GM10248 (cell line): ENCODE measurements at places on chromosomes 5 and 9.

GRCh38 chr9:7782400-7783120, 17.0 kb downstream of the DMAC1 start:
- DNase-seq: no peak

GRCh38 chr9:131693651-131694597, 46.0 kb downstream of the RAPGEF1 start:
- DNase-seq: no peak

GRCh38 chr5:58887721-58888409, 305.0 kb downstream of the RAB3C start:
- no peak for DNase-seq

DNA sequence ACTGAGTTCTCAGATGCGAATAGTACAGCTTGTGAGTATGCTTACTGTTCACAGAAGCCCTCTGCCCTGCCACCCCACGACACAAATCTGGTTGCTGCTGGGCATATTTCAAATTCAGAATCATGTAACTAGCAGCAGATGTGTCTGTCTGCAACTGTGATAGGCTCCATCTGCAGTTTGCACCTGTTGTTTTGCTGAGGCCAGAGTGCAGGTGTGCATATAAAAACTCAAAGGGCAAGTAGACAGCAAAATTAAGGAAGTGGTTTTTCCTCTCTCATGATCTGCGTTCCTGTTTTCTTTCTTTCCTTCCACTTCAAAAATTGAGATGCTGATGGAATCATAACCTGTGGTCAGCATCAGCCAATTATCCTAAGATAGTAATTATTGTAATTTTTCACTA, 1000.5 kb downstream of the PTPRD start:
- no peak for DNase-seq

DNA sequence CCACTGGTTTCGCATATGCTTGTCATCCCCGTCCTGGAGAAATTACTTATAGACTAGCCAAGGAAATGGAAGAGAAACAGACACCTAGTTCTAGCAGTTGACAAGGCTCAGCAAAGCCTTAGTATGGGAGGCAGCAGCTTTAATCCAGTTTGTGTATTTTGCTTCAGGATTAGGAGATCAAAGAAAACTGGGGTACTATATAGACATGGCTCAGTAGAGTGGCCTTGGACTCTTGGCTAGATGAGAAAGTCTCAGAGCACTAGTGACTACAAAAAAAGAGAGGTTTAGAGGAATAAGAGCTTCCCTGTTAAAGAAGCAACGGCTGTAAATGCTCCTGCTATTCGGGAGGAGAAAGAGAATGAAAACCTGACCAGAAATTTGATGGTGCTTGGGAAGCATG, 349.1 kb downstream of the CTNND2 start:
- DNase-seq: no peak

GRCh38 chr5:124906339-124907097, 160.1 kb upstream of the ZNF608 start:
- no peak for DNase-seq

DNA sequence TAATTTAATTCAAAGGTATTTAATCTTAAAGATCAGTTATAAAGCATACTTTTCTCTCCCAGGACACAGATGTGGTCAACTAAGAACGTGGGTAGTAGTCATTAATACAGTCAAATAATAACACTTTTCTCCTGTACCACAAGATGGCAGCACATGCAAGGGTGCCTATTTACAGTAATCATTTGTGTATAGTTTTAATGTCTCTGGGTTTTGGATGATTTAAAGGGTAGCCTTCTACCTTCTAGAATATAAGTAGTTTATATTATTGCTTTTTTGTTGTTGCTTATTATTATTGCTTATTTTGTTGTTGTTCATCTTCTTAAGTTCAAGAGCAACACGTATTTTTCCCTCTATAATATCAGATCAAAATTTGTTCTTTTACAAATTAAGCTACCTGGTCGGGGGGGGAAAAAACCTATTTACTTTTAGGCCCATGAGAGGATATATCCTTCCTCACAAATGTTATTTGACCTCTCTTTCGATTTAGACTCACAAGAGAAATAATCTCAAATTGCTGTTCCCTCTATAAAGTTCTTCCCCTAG, 59.6 kb upstream of the SLC27A6 start:
- DNase-seq: peak; percentile 33

DNA sequence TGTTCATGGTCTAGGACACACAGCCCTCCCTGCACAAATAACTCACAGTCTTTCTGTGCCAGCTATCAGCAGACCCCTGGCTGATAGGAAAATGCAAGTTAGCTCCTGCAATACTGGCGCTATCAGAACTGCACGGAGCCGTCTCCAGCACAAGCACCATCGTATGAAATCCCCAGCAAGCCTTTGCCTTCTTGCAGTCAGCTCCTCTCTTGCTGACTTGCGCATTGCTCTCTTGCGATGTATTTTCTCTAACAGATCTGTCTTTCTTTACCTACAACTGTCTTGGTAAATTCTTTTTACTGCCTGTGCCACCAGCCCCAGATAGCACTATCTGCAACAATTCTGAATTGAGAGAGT, 25.1 kb upstream of the UGCG start:
- no peak for DNase-seq

- no peak for DNase-seq
Measured at GRCh38 chr9:107288701-107289100, 5.6 kb downstream of the RAD23B start.

- no peak for DNase-seq
Measured at GRCh38 chr5:7474821-7475403, 79.0 kb downstream of the ADCY2 start.

DNA sequence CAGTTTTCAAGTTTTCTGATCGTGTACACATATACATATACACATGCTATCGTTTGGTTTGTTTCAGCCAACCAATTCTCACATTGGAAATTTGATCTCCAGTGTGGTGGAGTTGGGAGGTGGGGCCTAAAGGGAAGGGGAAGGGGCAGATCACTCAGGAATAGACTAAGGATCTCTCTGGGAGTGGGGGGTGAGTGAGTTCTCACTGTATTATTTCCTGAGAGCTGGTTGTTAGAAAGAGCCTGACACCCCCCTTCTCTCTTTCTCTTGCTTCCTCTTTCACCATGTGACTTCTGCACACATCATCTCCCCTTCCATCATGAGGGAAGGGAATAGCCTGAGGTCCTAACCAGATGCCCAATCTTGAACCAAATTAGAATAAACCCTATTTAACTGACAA, 551.7 kb downstream of the MAT2B start:
- no peak for DNase-seq

DNA sequence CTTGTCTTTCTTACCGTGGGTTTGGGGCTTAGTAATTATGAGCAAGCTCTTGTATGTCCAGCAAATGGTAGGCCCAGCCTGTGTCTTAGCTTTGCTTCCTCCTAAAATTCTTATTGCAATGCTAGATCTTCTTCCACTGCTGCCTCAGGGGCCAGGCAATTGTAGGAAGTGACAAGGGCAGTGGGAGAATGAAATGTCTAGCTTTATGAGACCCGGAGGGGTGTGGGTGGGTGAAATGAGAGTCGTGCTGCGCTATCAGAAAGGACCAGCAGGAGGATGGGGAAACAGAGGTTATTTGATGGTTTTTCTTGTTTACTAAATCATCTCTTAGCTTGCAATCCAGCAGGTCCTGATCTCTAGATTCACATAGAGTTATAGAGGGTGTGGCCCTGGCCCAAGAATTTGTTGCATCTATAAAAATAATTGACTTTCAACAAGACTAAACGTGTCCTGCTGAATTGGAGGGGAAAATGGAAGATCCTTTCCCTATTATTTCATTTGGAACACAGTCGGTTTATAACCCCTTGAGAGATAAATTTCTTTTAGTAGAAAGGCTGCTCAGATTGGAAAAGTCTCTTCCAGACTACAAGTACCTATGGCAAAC, 43.7 kb downstream of the ZNF366 start:
- DNase-seq: no peak

DNA sequence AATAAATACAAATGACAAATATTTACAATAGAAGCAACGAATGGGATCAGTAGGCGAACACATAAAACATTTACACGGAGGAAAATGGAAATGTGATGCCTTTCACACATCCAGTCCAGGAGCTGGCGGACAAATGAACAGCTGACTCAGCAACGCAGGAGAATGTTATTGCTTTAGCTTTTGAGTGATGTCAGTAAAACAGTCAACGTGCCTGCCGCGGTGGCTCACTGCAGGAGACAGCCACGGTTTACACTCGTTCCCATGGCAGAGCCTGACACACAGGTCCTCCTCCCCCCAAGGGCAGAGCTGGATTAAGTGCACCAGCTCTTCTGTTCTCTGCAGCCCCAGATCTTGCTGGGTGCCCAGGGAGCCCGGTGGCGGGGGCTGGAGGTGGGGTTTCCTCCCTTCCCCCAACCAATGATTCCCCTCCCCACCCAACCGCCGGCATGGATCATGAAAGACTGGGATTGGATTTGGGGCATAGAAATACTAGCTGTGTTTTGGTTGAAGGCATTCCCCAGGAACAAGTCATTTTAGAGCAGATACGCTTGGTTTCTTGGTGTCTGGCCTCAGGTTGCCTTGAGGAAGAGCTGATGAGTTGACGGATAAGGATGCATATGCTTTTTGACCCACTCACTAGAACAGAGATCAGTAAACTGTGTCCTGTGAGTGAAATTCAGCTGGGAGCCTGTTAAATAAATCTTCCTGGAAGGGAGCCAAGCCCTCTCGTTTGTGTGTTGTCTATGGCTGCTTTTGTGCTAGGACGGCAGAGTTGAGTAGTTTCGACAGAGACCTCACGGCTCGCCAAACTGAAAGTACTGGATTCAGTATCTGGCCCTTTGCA, 12.5 kb downstream of the STC2 start:
- DNase-seq: no peak

DNA sequence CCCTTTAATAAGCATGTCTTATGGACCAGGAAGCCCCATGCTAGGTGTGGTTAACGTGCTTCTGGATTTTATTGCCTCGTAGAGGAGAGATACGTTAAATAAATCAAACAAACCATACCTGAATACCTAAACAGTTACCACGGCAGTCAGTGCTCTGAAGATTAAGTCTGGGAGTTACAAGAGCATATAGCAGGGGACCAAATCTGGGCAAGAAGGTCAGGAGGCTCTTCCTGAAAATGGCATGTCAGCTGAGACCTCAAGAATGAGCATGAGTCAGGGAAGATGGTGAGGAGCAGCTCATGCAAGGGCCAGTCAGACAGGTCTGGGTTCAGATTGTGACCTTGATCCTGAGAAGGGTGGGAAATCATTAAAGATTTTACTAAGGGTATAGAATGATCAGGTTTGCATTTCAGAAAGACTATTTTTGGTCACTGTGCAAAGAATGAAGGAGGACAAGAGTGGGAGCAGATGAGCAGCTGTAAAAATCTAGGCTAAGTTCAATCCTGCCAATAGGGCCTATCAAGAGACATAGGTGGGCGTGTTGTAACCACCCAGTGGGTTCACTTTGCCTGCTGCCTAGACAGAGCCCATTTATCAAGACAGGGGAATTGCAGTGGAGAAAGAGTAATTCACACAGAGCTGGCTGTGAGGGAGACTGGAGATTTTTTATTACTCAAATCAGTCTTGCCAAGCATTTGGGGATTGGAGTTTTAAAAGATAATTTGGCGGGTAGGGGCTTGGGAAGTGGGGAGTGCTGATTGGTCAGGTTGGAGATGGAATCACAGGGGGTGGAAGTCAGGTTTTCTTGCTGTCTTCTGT, 4.8 kb upstream of the ZNF366 start:
- DNase-seq: no peak

DNA sequence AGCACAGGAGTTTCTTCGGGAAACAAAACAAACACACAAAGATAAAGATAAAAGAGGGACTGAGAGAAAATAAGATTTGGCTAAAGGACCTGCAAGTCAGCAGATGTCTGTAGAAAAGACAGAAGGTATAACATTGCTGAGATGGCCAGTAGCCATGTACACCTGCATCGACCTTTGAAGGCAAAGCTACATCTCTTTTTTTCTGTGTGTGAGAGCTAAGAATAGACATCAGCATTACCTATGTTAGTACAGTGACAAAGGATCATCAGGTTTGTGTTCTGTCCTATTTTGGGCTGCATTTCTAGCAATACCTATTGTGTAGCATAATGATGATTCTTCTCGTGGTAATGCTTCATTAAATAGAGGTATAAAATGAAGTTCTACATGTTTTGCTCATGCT, 64.9 kb downstream of the KDM4C start:
- DNase-seq: no peak

DNA sequence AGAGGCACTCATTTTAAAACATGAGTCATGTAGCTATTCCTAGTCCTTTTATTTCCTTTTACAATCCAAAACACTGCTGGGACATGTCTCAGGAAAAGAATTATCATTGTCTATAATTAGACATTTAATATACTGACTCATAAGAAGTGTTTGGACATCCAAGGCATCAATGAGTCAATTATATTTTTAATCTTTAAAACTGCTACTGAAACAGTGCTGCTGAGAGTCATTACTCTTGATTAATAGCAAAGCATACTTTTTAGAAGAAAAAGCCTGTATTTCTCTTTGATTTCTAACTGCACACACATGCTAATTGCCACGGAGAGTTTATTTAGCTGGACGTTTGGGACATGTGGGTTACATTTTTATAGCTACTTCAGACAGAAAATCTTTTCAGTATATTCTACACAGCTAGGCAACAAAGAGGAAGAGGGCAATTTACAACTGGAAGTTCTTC, 1249.0 kb upstream of the CDH18 start:
- no peak for DNase-seq

- no peak for DNase-seq
Measured at GRCh38 chr5:67119010-67119409, 77.6 kb downstream of the CD180 start.

GRCh38 chr5:160310140-160310539, 2.2 kb downstream of the CCNJL start:
- no peak for DNase-seq

DNA sequence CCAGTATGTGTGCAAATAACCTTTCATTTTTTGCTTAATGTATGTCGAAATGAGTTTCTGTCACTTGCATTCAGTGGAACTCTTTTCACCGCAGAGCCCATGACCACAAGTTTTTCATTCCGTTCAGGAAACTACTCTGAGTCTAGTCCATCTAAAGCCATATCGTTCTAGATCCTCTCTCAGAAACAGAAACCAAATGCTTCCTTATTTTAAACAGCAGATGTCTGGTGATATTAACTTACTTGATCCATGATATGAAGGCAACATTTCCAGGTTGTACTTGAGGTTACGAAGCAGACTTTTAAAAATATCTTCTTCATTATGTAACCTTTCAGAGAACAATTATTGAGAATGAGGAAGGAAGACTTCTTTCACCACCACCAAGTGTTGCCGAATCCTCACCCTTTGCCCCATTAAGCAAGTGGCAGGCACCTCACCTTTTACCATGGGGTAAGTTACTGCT, 72.4 kb upstream of the GNAQ start:
- DNase-seq: no peak
